Amniotic stem cell (primary cell): ENCODE measurements at places on chromosomes 16 and 17.

- no peak for DNase-seq
Observed at GRCh38 chr16:50040018-50040417, 15.0 kb downstream of the CNEP1R1 start.

- DNase-seq: no peak
Observed at GRCh38 chr16:72122308-72122707, 28.7 kb downstream of the DHX38 start.

GRCh38 chr16:68381363-68381724, 67.0 kb downstream of the SMPD3 start:
- no peak for DNase-seq

DNA sequence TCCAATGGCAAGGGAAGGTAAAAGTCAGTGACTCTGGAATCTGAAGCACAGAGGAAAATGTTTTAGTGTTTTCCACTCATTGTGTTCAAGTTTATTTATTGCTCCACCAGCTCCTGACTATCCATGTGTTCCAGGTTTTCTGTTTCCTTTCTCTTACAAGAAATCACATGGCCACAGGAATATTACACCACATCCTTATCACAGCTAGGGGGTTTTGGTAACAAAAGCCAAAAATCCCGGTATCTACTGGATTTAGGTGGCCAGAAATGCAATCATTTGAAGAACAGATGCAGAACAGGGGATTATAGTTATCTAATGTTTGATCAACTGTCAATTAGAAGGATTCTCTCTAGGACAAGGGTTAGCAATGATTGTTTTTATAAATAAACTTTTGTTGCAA, 47.9 kb downstream of the STH start:
- no peak for DNase-seq

- no peak for DNase-seq
Observed at GRCh38 chr16:27414788-27415431, 12.9 kb downstream of the IL21R start.

- DNase-seq: no peak
Observed at GRCh38 chr17:16913463-16913862, 58.5 kb downstream of the TNFRSF13B start.

GRCh38 chr16:31695667-31696066, 168.0 kb downstream of the AHSP start:
- no peak for DNase-seq

DNA sequence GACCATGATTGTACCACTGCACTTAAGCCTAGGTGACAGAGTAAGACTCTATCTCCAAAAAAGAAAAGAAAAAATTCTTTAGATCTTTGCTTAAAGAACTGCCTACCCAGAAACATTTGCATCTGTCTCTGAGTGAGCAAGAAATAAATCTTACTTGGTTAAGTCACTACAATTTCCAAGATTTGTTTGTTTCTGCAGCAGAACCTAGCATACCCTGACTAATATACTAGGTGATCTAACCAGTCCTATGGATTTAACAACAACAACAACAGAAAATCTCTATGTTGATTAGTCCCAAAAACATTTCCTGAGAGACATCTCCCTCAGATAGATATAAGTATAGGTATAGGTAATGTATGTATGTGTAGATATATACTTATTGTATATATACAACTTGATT, 549.3 kb upstream of the PSMD7 start:
- no peak for DNase-seq

- DNase-seq: no peak
Observed at GRCh38 chr17:67558740-67559380, 158.9 kb upstream of the NOL11 start.

- no peak for DNase-seq
Observed at GRCh38 chr16:88730632-88731607, 24.6 kb downstream of the CTU2 start.

DNA sequence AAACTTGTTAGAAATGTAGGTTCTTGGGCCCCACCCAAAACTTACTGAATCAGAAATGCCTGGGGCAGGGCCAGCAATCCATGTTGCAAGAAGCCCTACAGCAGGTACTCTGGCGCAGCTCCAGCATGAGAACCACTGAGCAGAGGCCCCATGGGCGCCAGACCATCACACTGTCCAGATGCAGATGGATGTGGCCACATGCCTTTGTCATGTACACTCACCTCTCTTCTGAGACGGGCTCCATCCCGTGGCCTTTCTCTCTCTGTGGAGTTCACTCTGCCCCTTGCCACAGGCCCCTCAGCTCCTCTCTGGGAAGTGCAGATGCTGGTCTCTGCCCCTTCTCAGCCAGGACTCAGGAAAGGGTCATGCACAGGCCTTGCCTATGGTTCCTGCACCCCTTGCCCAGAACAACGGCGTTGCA, 2.3 kb upstream of the CCNF start:
- DNase-seq: no peak

GRCh38 chr16:31016018-31016417, 5.6 kb upstream of the STX1B start:
- no peak for DNase-seq

- DNase-seq: no peak
Observed at GRCh38 chr16:89026121-89026612, 49.2 kb upstream of the CBFA2T3 start.

- DNase-seq: no peak
Observed at GRCh38 chr16:87140211-87141200, 176.7 kb downstream of the C16orf95 start.
